ENCODE measurements at places on chromosomes 16 and 17. TPM values are rescaled to one million over a fixed set of nuclear protein-coding genes. Genes with fewer than 3 reads are reported as not detected.

The KCNJ18 gene
- polyA plus RNA-seq, result not detected

The CDRT4 gene
- 15.2 TPM for polyA plus RNA-seq

- peak; percentile 33 for DNase-seq
Measured at GRCh38 chr16:25192096-25192495, 24.7 kb upstream of the AQP8 start.

DNA sequence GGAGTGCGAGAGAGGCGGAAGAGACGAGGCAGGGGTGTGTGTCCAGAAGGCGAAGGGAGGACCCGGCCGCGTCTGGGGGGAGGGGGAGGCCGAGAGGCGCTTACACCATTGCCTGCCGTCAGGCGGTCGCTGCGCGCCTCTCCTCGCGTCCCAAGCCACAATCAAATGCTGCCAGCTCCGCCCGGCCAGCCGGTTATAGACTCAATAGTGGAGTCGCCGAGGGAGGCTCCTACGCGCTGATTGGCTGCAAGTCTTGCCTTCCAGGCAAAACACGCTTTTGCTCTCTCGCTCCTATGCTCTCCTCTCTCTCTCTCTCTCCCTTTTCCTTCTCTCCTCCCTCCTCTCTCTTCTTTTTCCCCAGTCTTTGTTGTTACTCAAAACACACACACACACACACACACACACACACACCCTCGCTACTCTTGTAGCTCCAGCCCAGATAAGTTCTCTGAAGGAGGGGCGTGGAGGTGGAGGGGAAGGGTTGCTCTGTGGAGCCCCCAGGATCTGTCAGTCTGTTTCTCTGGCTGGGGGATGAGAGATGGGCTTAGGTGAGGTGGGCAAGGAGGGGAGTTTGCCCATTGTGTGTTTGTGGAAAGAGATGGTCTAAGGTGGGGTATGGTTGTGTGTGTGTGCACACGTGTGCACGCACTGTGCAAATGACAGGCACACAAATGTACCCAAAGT lies at the start of gene DLX3:
Gene DLX3 (minus strand): TSS at position 170 of the 684 bp plus-strand sequence. CDS start 226 bp downstream, outside the sequence.
- peak; percentile 82 for DNase-seq

DNA sequence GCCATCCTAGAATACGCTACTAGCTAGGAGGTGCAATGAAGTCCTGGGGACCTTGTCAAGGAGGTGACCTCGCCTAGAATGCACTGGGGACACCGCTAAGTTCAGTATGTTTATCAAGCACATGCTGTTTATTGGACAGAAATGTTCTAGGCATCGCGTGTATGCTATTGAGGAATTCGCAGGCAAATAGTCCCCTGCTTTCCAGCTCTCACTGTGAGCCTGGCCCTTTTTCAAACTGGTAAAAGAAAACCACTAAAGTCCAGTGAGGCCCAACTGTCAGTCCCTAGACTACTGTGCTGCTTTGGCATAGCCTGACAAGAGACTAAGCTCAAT lies 1.2 kb upstream of the FAM222B start:
- DNase-seq, result no peak

- DNase-seq, result no peak
Measured at GRCh38 chr16:12252616-12253015, 276.1 kb downstream of the SNX29 start.

- no peak for DNase-seq
Measured at GRCh38 chr17:41782142-41782541, 4.4 kb downstream of the JUP start.

The ST6GALNAC2 gene
- polyA plus RNA-seq, result 9.2 TPM

- DNase-seq, result no peak
Measured at GRCh38 chr17:12320286-12320685, 299.6 kb downstream of the MAP2K4 start.

GRCh38 chr17:61442878-61443474 lies 9.2 kb upstream of the TBX4 start:
- no peak for DNase-seq

All from renal pelvis (tissue), 12 donors.